Spleen (tissue), 13 donors: ENCODE measurements at places on chromosomes 3 and 15. TPM values are rescaled to one million over a fixed set of nuclear protein-coding genes. Genes with fewer than 3 reads are reported as not detected.

DNA sequence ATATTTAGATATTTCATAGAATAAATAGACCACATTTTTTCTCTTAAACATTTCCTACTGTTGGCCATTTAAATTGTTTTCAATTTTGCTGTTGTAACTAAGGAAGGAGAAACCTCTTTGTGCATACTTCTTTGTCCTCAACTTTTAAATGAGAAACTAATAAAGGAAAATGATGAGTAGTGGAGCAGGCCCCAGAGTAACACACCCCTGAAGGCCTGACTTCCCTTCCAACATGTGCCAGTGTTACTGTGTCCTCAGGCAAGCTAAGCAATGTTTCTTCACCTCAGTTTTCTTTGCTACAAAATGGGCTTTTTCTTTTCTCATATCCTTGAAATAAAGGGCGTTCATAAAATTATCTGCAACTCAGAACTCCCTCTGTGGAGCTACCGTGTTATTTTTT, 53.7 kb downstream of the RPL22L1 start:
- H3K4me1 ChIP-seq: peaks cover 10% of the 10 kb centered on the region
- H3K27me3 ChIP-seq: no peaks in the 10 kb centered on the region
- H3K36me3 ChIP-seq: no peaks in the 10 kb centered on the region
- H3K27ac ChIP-seq: no peak overlapping the region

DNA sequence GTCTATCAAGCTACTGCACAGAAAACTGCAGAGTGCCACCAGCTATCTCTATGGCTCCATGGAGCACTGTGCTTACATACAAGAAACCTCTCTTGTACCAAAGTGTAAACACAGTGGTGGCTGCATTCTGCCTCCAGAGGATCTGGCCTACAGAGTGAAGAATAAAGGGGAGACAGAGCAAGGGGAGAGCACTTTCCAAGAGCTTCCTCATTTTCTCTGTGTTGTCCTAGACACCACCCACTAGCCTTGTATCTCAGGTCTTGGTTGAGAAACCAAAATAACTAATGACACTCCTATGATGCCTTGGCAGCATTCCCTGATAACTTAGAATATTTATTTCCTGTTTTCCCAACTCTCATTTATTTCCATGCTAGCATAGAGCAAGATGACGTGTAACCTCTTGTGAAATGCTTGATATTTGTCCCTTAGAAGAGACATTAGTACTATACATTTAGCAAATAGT, 56.9 kb upstream of the PHLDB2 start:
- peak overlapping the region; percentile 47 for H3K27ac ChIP-seq
- H3K4me1 ChIP-seq: no peaks in the 10 kb centered on the region
- no peak for DNase-seq
- no peaks in the 10 kb centered on the region for H3K27me3 ChIP-seq
- no peaks in the 10 kb centered on the region for H3K36me3 ChIP-seq

- H3K36me3 ChIP-seq: no peaks in the 10 kb centered on the region
- DNase-seq: no peak
- H3K27me3 ChIP-seq: no peaks in the 10 kb centered on the region
- H3K4me1 ChIP-seq: no peaks in the 10 kb centered on the region
- no peak overlapping the region for H3K27ac ChIP-seq
Observed at GRCh38 chr15:48077616-48078184, 43.1 kb upstream of the SLC24A5 start.

DNA sequence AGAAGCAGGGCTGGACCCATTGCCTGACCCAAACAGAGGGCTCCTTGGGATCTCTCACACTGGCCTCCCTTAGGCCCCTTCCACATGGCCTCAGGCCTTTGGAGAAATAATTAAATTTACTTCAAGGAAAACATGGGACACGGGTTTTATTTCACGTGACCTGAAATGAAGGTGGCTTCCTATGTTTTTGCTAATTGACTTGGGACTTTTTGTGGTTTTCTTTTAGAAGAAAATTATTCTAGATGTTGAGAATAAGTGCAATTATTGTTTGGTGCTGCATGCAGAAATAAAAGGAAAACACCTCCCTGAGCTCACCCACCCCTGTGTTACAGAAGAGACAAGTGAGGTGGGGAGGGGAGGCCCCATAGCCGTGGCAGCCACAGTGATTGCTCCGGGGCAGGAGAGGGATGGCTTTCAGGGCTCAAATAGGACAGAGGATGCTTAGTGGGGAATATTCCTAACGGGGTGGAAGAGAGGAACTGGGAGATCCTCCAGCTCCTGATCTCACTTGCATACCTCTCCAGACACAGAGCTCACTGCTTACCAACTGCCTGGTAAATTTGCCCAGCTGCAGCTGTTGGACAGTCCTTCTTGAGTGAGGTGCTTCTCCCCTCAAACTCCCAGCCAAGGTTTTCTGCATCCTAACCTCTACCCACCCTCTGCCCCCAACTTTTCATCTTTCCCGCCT, 29.2 kb upstream of the RPL29 start:
- H3K27me3 ChIP-seq: no peaks in the 10 kb centered on the region
- no peak overlapping the region for H3K4me3 ChIP-seq
- no peak for DNase-seq
- peaks cover 68% of the 10 kb centered on the region for H3K4me1 ChIP-seq
- H3K27ac ChIP-seq: no peak overlapping the region

DNA sequence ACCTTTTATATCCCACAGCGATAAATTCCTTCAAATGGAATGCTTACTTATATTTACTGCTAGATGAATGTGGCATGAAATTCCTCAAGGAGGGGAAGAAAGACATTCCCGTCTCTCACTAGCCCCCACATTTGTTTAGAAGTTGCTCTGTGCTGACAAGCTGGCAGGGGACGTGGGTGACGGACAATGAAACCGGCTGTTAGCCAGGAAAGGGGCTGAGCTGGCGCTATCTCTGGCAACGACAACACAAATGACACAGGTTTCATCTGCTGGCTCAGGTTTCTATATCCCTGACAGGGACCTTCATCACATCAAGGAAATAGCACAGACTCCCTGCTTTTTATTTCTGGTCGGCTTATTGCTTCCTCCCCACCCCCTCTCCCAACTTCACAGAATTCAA, 15.8 kb downstream of the RUVBL1 start:
- no peak for DNase-seq
- H3K4me3 ChIP-seq: no peak overlapping the region
- H3K27me3 ChIP-seq: no peaks in the 10 kb centered on the region
- no peak overlapping the region for H3K27ac ChIP-seq
- peaks cover 12% of the 10 kb centered on the region for H3K4me1 ChIP-seq

DNA sequence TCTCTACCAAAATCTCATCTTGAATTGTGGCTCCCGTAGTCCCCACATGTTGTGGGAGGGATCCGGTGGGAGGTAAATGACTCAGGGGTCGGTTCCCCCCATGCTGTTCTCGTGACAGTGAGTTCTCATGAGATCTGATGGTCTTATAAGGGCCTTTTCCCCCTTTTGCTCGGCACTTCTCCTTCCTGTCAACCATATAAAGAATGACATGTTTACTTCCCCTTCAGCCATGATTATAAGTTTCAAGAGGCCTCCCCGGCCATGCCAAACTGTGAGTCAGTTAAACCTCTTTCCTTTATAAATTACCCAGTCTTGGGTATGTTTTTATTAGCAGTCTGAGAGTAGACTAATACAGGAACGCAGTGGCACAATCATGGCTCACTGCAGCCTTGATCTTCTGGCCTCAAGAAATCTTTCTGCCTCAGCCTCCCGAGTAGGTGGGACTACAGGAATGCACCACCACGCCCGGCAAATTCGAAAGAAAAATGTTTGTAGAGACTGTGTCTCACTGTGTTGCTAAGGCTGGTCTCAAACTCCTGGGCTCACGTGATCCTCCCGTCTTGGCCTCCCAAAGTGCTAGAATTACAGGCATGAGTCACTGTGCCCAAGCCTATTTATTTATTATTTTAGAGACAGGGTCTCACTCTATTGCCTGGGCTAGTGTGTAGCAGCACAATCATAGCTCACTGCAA, 101.0 kb downstream of the ATP10A start:
- no peak for DNase-seq
- no peaks in the 10 kb centered on the region for H3K36me3 ChIP-seq
- H3K4me1 ChIP-seq: no peaks in the 10 kb centered on the region
- H3K27ac ChIP-seq: no peak overlapping the region

- no peak for DNase-seq
- H3K4me3 ChIP-seq: no peak overlapping the region
Observed at GRCh38 chr3:45917146-45917898, 25.9 kb upstream of the CXCR6 start.

- no peaks in the 10 kb centered on the region for H3K36me3 ChIP-seq
- H3K27ac ChIP-seq: peak overlapping the region; percentile 51
- H3K4me1 ChIP-seq: peaks cover 96% of the 10 kb centered on the region
Observed at GRCh38 chr3:71087143-71088018, 496.1 kb downstream of the FOXP1 start.

DNA sequence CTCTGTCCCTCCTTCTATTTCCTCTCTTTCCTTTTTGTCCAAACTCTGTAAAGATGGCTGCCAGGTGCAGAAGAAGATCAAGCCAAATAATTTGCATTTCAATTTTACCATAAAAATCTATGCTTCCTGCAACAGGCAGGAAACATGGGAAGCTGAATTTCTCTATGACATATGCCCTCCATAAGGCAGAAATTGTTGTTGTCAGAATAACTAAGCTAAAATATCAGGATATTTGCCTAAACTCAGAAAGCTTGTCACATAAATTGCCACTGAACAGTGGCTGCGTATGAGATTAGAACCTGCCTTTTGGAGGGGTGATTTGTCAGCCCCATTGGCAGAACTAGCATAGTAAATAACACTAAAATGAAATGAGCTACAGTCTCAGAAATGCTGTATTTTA, 288.3 kb upstream of the LMCD1 start:
- H3K27me3 ChIP-seq: no peaks in the 10 kb centered on the region
- H3K27ac ChIP-seq: no peak overlapping the region
- no peaks in the 10 kb centered on the region for H3K36me3 ChIP-seq
- DNase-seq: no peak
- no peaks in the 10 kb centered on the region for H3K4me1 ChIP-seq

- no peak for DNase-seq
- no peaks in the 10 kb centered on the region for H3K27me3 ChIP-seq
Observed at GRCh38 chr3:187205683-187206082, 8.4 kb downstream of the RTP1 start.

DNA sequence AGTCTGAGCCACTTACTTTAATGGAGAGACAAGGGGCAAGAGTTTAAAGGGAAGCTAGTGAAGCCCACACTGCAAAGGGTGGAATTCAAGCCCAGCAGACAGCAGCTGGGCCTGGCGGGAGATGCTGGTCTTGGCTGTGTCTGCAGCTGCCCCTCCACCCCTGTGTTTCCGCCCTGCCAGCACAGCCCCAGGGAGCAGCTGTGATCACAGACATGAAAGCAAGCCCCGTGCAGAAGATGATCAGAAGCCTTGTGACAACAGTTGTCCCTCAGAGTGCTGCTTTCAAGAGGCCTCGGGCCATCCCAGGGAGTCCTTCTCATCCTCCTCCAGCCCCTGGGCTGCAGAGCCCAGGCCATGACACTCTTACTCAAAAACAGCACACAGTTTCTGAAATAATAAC, 24.1 kb upstream of the SLC6A1 start:
- no peak overlapping the region for H3K27ac ChIP-seq
- H3K4me3 ChIP-seq: no peak overlapping the region
- peak; percentile 71 for DNase-seq
- no peaks in the 10 kb centered on the region for H3K4me1 ChIP-seq

DNA sequence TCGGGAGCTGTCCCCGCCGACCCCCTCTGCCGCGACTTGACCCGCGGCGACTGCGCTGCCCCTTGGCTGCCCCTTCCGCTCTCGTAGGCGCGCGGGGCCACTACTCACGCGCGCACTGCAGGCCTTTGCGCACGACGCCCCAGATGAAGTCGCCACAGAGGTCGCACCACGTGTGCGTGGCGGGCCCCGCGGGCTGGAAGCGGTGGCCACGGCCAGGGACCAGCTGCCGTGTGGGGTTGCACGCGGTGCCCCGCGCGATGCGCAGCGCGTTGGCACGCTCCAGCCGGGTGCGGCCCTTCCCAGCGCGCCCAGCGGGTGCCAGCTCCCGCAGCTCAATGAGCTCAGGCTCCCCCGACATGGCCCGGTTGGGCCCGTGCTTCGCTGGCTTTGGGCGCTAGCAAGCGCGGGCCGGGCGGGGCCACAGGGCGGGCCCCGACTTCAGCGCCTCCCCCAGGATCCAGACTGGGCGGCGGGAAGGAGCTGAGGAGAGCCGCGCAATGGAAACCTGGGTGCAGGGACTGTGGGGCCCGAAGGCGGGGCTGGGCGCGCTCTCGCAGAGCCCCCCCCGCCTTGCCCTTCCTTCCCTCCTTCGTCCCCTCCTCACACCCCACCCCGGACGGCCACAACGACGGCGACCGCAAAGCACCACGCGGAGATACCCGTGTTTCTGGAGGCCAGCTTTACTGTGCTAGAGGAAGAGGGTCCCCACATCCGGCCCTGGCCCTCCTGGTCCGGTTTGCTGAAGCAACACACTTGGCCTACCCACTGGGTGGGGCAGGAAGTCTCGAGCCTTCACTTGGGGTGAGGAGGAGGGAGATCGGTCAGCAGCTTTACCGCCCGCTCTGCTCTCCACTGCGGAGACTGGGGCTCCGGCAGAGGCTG, at the start of gene RASSF1:
RASSF1 (minus strand) TSS at position 389 of the 882 bp plus-strand sequence; CDS start at position 358, 31 bp downstream.
- no peaks in the 10 kb centered on the region for H3K36me3 ChIP-seq
- peaks cover 77% of the 10 kb centered on the region for H3K4me1 ChIP-seq
- DNase-seq: peak; percentile 96
- peak within 1 kb of the TSS; percentile 99 for H3K27ac ChIP-seq

- peak within 1 kb of the TSS; percentile 85 for H3K27ac ChIP-seq
- H3K36me3 ChIP-seq: peaks cover 5% of the 10 kb centered on the region
- peak within 1 kb of the TSS; percentile 47 for H3K4me3 ChIP-seq
- peaks cover 35% of the 10 kb centered on the region for H3K4me1 ChIP-seq
- DNase-seq: peak; percentile 92
Observed at GRCh38 chr3:42653560-42654330, at the start of gene ZBTB47. ZBTB47 (plus strand) TSS chr3:42653697; CDS start chr3:42658356, 4,659 bp downstream.

DNA sequence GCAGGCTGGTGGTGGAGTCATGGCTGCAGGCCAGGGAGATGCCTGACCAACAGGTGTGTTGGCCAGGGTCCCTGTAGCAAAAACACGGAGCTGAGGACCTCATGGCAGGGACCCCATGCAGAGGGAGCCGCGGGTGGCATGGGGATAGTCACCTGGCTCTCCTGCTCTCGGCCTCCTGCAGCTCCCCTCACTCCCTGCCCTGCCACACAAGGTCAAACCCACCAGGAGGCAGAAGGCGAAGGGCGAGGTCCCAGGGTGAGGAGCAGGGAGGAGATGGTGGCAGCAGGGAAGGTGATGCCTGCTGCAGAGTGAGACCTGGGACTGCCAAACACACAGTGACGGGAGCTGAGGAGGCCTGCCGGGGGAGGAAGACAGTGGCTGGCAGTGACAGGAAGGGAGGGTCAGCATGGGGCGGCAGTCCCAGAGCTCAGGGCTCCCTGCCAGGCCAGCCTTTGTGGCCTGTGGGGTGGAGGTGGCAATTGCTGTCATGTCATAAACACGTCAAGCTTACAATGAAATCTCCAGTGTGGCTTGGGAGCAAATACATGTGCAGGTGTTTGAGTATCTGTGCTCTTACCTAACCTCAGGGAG, 144.3 kb downstream of the TJP1 start:
- no peaks in the 10 kb centered on the region for H3K36me3 ChIP-seq
- no peak overlapping the region for H3K4me3 ChIP-seq
- peaks cover 45% of the 10 kb centered on the region for H3K27me3 ChIP-seq
- no peak overlapping the region for H3K27ac ChIP-seq
- peak; percentile 58 for DNase-seq
- H3K4me1 ChIP-seq: no peaks in the 10 kb centered on the region

The DCBLD2 gene
- total RNA-seq: 3.1 TPM

The TBC1D23 gene
- total RNA-seq: 43.6 TPM

The IRAK2 gene
- 4.8 TPM for total RNA-seq
